ENCODE measurements at places on chromosomes 2 and 18.

GRCh38 chr2:10659898-10660568, 29.7 kb downstream of the NOL10 start:
- DNase-seq = peak; percentile 43

GRCh38 chr2:112960230-112960825, 17.5 kb upstream of the IL36G start:
- DNase-seq = no peak

- no peak for DNase-seq
Measured at GRCh38 chr2:55097461-55098410, 47.5 kb upstream of the RTN4 start.

- DNase-seq = peak; percentile 36
Measured at GRCh38 chr18:56565551-56566345, 72.6 kb downstream of the TXNL1 start.

DNA sequence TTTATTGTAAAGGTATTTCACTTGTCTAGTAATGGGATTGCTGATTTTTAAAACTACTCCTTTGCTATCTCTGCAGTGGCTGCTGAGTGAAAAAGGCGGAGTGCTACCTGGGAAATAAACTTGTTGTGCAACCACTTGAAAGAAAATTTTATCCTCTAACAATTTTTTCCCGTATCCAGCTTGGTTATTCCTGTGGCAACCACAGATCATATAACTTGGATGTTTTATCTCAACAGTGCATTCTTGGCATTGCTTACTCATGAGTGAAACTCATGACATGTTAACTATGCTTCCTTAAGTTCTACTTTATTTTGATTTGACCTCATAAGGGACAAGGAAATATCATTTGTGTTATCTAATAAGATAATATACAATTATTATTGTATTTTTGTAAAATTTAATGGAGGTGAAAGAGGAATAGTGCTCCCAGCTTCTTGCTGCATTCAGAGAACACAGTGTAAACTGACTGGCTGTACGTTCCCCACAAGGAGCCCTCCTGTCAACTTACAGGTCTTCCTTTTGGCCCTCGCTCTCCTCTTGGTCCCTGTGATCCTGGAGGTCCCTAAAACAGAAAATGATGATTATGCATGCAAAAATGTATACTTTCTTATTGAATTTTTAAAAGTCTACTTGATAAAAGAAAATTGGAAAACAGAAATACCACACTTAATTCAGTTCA, 82.7 kb downstream of the COL5A2 start:
- no peak for DNase-seq

GRCh38 chr2:16653083-16653375, 12.6 kb downstream of the CYRIA start:
- no peak for DNase-seq

GRCh38 chr2:144358374-144358964, 161.4 kb downstream of the ZEB2 start:
- no peak for DNase-seq

- peak; percentile 70 for DNase-seq
Measured at GRCh38 chr2:208781166-208781565, 374.6 kb downstream of the PTH2R start.

- DNase-seq = no peak
Measured at GRCh38 chr18:80124131-80124530, 15.1 kb downstream of the ADNP2 start.

- no peak for DNase-seq
Measured at GRCh38 chr2:111884592-111884964, 585 bp upstream of the ANAPC1 start.

GRCh38 chr2:152715854-152716428, 1.3 kb downstream of the PRPF40A start:
- no peak for DNase-seq

- DNase-seq = no peak
Measured at GRCh38 chr2:62570861-62571698, 65.1 kb upstream of the TMEM17 start.

- DNase-seq = no peak
Measured at GRCh38 chr2:112273349-112273748, 2.0 kb upstream of the ZC3H6 start.

DNA sequence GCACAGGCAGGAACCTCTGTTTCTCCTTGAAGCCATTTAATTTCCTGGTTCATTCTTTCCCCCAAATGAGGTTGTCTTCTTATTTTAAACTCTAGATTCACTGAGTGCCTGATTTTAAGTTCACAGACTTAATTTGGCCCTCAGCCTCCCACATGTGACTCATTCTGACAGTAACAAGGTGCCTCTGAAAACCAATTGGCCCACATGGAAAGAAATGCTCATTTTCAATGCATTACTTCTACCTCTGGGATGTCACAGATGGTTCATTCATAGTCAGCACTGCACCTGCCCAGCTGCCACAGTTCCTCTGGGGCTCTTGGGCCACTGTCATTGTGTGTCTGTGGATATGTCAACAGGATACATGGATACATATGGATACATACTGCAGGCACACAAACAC, 140.4 kb upstream of the CAPN13 start:
- no peak for DNase-seq

GRCh38 chr18:765764-766549, 46.1 kb downstream of the YES1 start:
- DNase-seq = no peak

DNA sequence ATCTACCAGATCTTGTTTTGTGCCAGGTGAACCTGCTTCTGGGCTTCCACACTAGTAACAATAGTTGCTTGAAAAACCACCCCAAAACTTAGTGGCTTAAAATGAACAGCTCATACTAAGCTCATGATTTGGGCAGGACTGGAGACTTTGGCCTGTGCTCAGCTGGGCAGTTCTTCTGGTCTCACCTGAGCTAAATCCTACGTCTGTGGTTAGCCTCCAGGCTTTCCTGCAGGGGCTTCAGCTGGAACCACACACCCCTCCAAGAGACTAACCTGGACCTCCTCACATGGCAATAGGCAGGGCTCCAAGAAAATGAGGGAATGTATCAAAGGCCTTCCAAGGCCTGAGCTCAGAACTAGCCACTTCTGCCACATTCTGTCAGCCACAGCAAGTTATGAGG, 144.1 kb downstream of the CD8B2 start:
- DNase-seq = no peak

DNA sequence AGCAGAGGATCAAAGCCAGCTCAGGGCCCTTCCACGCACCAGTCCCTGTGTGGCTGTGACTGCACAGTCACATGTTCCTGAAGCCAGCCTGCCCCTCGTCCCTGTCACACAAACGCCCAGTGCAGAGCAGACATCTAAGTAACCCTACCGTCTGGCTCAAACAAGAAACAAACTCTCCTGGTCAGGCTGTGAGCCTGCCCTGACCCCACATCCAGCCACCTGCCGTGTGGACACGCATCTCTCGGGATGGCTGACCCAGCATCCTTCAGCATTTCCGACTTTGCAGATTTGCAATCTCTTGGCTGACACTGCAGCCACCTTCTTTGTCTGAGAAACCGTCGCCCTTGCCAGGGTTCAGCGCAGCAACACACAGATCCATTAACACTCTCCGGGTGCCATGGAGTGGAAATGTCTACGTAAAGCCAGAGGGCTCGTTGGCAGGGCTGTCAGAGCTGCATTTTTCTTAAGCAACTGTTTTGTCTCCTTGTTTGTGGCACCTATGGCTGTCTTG, 82.3 kb upstream of the ASAP2 start:
- DNase-seq = no peak

GRCh38 chr2:138058427-138058826, 94.2 kb downstream of the HNMT start:
- DNase-seq = no peak

Measured in left hindlimb (tissue), 1 donor.